ENCODE measurements at places on chromosomes 7 and 10. TPM values are rescaled to one million over a fixed set of nuclear protein-coding genes. Genes with fewer than 3 reads are reported as not detected.

GRCh38 chr10:117096599-117097201 is 41.4 kb downstream of the VAX1 start:
- no peak for DNase-seq

DNA sequence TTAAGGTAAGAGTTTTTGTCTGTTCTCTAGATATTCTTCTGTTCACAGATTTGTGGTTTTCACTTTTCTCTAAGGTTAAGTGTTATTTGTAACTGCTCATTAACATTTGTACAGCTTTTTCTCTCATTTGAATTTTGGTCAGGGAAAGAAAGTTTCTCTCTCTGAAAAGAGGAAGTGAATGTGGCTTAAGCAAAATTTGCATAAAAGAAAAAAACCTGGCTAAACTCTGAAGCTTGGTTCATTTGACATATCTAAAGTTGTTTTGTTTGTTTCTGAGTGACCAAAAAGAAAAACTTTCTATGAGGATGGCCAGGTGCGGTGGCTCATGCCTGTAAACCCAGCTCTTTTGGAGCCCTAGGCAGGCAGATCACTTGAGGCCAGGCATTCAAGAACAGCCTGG is 22.0 kb upstream of the SLC26A4 start:
- DNase-seq, result no peak

GRCh38 chr7:28623105-28623730 is 210.9 kb downstream of the CREB5 start:
- DNase-seq, result peak; percentile 35

- peak; percentile 88 for DNase-seq
Observed at GRCh38 chr10:3122486-3123205, 49.9 kb downstream of the PITRM1 start.

DNA sequence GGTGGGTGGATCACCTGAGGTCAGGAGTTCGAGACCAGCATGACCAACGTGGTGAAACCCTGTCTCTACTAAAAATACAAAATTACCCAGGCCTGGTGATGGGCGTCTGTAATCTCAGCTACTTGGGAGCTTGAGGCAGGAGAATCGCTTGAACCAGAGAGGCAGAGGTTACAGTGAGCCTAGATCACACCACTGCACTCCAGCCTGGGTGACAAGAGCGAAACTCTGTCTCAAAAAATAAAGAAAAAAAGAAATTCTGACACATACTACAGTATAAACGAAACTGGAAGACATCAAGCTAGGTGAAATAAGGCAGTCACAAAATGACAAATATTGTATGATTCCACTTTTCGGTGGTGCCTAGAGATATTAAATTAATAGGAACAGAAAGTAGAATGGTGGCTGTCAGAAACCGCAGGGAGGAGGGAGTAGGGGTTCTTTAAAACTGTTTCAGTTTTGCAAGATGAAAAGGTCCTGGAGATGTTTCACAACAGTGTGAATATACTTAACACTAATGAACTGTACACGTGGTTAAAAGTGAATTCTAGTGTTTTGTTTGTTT is 23.2 kb downstream of the PILRA start:
- DNase-seq, result no peak

DNA sequence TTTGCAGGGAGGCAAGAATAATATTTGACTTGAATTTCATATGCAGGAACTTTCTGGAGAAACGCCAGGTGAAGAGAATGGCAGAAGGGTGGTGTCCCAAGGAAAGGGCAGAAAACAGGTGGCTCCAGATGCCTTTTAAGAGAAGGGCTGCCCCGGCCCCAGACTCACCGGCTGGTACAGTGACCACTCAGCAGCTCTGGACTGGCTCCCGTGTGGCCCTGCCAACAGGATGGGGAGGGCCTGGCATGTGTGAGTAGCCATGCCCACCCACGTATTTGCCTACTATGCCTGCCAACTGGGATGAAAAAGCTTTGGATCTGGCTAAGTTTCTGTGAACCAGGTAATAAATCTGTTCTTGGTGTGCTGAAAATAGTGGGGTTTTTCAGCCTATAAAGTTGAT is 159.5 kb downstream of the PRKAG2 start:
- no peak for DNase-seq

DNA sequence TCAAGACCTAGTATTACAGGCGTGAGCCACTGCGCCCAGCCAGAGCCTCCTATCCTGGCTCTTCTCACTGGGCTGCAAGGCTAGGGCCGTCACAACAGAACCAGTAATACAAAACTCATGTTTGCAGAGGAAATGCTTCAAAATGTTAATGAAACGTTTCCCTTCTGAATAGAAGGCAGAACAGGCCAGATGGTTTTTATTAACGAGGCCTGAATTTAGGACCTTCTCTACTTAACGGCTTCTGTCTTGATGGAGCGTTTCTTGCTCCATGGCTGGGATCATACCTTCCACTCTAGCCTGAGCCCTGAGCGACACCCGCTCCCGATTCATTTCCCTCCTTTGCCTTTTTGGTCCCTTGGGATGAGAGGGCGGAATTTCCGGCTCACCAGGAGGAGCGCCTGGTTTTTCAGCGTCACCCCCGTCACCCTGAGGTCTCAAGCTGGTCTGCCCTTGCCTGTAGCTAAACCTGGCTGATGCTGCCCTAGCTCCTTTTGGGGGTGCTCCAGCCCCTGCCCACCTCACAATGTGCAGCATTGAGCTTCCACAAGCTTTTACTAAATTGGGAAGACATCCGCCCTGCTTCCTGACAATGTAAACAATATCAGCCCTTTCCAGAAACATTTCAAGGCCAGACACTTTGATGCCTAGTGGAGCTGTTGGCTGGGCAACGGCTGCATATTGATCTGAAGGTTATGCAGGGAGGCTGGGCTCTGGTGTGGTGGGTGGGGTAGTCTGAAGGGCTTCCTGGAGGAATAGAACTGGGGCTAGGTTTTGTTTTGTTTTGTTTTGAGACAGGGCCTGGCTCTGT is 5.2 kb downstream of the CLIP2 start:
- no peak for DNase-seq

DNA sequence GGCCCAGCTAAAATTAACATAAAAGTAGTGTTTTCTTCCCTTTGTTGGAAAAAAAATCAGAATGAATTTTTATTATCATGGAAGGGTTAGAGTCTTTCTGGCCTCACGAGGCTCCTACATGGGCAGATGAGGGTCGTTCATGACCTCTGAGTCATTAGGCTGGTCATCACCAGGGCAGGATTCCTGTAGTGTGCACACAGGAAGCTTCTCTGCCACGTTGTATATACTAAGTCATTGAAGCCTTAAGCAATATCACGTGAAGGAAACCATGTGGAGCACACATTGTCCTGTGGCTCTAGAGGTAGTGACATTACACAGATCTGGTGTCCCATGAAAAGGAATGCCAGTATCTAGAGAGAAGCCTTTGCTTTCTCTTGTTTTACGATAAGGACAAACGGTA is 84.7 kb upstream of the C1QL3 start:
- DNase-seq, result no peak

GRCh38 chr10:94760586-94761178 is 1.8 kb upstream of the CYP2C19 start:
- no peak for DNase-seq

DNA sequence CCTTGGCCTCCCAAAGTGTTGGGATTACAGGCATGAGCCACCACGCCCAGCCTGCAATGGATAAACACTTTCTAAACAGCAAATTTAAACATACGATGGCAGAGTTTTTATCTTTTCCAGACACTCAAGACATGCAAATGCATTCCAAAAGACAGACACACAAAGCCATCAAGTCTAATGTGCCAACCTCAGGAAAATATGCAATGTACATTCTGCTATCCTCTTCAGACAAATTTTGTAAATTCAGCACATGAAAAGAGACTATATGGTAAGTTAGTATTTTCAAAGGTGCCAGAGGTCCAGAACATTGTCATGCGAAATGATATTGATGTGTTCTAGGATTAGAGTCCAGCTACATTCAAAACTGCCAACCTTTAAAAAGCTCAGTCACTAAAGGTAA is 19.8 kb downstream of the HACD1 start:
- DNase-seq, result no peak

GRCh38 chr10:100997360-100998182 is 2.0 kb upstream of the LZTS2 start:
- peak; percentile 72 for DNase-seq

- DNase-seq, result peak; percentile 65
Observed at GRCh38 chr10:4775808-4776207, 50.2 kb upstream of the AKR1E2 start.

DNA sequence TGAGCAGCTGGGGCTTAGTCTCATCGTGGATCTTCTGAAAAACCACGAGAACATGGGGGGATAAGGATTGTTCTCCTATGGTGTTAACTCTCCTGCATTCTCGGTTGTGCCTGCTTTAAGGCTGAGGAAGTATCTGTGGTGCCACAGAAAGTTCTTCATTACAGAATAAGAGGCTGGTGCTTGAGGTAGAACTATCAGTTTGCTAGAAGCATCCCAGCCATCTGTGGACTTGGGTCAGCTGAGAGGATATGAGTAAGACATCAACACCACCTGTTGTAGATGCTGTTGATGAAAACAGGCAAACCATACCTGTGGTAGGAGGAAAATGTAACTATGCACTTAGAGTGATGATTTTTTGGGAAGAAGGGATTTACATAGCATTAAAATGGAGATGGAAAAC is 416.6 kb downstream of the PHTF2 start:
- DNase-seq, result no peak

DNA sequence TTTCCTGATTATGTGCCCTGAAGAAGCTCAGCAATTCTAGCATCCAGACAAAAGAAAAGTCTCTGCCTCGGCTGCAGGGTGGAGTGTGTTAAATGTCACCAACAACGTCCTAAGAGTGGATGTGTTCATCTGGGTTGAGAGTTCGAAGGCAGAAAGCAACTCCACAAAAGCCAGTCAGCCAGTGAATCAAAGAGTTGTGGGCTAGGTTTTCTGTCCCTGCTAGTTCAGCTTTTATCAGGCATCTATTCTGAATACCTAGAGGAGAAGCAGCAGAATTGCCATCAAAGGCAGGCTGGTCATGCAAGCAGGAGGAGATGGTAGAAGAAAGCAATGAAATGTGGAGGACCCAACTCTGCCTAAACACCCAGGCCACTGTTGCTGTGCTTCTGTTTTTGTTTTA is 205.2 kb downstream of the KLF6 start:
- no peak for DNase-seq

- no peak for DNase-seq
Observed at GRCh38 chr10:62811159-62811875, 4.8 kb downstream of the EGR2 start.

DNA sequence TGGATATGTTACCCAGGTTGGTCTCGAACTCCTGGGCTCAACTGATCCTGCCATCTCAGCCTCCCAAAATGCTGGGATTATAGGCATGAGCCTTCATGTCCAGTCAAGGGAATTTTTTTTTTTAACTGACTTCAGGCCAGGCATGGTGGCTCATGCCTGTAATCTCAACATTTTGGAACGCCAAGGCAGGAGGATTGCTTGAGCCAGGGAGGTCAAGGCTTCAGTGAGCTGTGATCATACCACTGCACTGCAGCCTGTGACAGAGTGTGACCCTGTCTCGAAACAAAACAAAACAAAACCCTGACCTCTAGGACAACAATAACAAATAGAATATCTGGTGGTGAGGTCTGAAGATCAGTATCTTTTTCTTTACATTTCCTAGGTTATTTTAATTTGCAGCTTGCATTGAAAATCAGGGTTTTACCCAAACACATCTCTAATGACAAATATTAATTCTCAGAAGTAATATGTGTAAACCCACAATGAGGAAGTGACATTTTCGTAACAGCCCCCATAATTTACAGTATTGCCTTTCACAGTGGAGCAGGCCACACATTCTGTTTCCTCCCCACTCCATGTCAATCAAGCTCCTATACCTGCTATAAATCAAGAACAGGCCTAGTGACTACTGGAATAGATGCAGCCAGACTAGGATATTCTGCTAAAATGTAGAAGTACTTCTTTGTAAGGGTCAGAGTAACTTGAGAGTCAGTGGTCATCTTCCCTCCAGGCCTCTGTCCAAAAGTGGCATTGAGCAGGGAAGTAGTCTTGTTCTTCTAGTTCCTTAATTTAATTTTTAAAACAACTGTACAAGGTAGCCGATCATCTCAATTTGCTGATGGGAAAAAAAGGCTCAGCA is 43.3 kb upstream of the ECHDC3 start:
- DNase-seq, result no peak

DNA sequence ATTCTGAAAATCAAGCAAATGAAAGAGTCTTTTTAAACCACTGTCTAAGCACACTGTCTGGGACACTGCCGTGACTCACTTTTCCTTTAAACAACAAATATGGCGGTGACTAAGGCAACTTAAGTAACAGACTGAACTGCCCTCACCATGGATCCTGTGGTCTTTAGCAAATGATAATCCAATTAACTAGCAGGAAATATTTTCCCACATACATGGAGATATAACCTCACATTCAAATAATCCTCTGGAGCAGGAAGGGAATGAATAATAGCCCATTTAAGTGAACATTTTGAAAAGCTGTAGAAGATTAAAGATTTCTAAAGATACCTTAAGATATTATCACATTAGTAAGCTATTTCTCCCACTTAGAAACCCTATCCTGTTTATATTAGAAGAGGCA is 40.3 kb upstream of the LRRC17 start:
- DNase-seq, result peak; percentile 96

GRCh38 chr10:88791924-88792323 is 10.6 kb upstream of the LIPM start:
- peak; percentile 44 for DNase-seq

GRCh38 chr10:327889-328852 is 192.9 kb downstream of the ZMYND11 start:
- DNase-seq, result no peak

- no peak for DNase-seq
Observed at GRCh38 chr10:28737096-28737495, 59.8 kb downstream of the BAMBI start.

GRCh38 chr7:92749327-92749755 is 87.0 kb downstream of the CDK6 start:
- no peak for DNase-seq

- no peak for DNase-seq
Observed at GRCh38 chr7:78968951-78969350, 484.5 kb downstream of the MAGI2 start.

GRCh38 chr10:20879136-20879535 is 18.0 kb downstream of the NEBL start:
- DNase-seq, result no peak

DNA sequence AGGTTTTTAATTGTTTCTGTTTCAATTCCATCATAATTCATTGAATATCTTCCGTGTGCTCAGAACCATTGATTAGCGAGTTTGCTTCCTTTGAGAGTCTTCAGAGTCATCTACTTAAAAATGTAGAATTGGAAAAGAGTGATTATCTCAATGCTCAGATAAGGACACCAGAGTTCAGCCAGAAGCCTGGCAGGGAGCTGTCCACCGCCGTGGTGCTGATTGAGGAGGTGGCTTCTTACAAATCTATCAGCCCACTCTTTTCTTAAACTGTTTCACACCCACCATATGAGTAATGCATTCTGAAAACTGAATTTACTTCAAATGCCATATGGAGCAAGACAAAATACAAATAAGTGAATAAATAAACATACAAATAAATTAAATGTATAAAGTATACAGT is 79.3 kb downstream of the INSYN2A start:
- peak; percentile 31 for DNase-seq

ZPBP gene
- not detected for total RNA-seq

SUN1 gene
- 123 TPM for total RNA-seq

SAP25 gene
- 0.19 TPM for total RNA-seq

ASB10 gene
- not detected for total RNA-seq

MAGI2 gene
- 1.5 TPM for total RNA-seq

CHST15 gene
- total RNA-seq, result 2.5 TPM

CPN1 gene
- not detected for total RNA-seq

MYOZ1 gene
- total RNA-seq, result 1.1 TPM

TWIST1 gene
- 20.9 TPM for total RNA-seq

NXPH1 gene
- total RNA-seq, result not detected

PNLIPRP3 gene
- total RNA-seq, result not detected

FAM237B gene
- total RNA-seq, result not detected

Data from A172 (cell line).